ENCODE measurements at places on chromosomes 12 and 14.

GRCh38 chr14:28953973-28954372 lies 187.4 kb downstream of the FOXG1 start:
- no peak for DNase-seq

DNA sequence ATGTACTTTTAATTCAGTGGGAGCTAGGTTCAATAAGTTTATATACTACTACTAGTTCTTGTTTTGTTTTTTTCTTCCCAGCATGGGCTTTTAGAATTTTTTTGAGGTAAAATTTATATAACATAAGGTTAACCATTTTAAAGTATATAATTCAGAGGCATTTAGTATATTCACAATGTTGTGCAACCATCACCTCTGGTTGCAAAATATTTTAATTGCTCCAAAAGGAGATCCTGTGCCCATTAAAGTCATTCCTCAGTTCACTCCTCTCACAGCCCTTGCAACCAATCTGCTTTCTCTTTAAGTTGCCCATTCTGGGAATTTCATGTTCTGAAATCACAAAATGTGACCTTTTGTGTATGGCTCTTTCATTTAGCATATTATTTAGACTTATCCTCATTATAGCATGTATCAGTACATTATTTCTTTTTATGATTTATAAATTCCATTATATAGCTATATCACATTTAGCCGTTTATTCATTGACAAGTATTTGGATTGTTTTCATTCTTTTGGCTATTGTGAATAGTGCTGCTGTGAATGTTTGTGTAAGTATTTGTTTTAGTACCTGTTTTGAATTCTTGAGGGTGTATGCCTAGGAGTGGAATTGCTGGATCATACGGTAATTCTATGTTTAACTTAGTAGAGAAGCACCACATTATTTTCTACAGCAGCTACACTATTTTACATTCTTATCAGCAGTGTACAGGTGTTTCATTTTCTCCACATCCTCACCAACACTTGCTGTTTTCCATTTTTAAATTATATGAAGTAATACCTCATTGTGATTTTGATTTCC lies 59.1 kb downstream of the ARHGAP5 start:
- DNase-seq = no peak

- DNase-seq = no peak
Measured at GRCh38 chr14:88209273-88209672, 113.8 kb downstream of the KCNK10 start.

GRCh38 chr12:9794484-9795093 lies 32.7 kb upstream of the KLRF1 start:
- no peak for DNase-seq

GRCh38 chr12:118982302-118982701 lies 961 bp downstream of the SRRM4 start:
- no peak for DNase-seq

DNA sequence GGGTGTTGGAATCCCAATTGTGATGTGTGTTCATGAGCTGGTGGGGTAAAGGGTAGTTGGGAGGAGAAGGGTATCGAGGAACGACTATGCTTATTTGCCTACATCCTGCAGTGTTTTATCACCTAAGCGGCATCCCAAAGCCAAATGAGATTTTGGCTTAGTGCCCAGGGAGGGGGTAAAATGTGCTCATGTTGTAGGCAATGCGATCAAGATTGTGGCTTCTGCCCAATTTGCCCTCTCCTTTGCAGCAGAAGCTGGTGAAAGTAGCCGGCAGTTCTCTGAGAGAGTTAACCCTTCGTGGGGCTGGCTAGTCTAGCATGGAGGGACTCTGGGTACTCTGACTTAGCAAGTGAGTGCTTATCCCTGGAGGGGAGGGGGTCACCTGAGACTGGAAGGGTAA lies 753 bp downstream of the RPH3A start:
- no peak for DNase-seq

DNA sequence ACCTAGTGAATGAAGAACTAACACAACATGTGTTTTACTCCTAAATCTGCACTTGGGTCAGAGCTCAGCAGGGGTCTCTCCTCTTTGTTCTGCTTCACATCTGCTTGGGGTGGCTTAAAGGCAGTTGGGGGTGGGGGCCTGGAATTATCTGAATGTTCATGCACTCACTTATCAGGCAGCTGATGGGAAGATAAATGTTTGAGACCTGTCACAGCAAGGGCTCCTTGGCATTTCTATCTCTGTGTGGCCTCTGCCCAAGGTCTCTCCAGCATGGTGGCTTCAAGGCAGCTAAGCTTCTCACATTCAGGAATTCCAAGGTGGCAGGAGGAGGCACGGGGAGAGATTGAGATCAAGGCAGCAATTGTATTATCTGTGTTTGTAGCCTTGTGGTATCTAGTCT lies 6.4 kb upstream of the HMGA2 start:
- no peak for DNase-seq

GRCh38 chr14:31867570-31867969 lies 209.5 kb upstream of the ARHGAP5 start:
- no peak for DNase-seq

GRCh38 chr12:31492599-31493196 lies 98.2 kb downstream of the DENND5B start:
- DNase-seq = no peak

- no peak for DNase-seq
Measured at GRCh38 chr12:8499616-8500015, 13.7 kb upstream of the CLEC4D start.

DNA sequence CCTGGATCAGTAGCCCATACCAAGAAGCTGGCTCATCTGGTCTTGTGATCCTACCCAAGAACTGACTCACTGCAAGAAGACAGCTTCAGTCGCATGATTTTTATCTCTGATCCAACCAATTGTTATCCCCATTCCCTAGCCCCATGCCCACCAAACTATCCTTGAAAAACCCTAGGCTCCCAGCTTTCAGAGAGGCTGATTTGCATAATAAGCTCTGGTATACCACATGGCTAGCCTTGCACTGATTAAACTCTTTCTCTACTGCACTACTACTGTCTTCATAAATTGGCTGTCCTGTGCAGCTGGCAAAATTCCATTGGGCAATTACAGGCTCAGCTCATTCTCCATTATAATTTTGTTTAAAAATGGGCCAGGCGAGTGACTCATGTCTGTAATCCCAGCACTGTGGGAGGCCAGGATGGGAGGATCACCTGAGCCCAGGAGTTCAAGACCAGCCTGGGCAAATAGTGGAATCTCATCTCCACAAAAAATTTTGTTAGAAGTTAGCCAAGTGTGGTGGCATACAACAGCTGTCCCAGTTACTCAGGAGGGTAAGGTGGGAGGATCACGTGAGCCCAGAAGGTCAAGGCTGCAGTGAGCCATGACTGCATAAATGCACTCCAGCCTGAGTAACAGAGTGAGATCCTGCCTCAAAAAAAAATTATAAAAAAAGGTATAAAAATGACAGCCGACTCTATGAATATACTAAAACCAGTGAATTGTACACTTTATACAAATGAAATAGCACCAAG lies 76.7 kb upstream of the EIF5 start:
- no peak for DNase-seq

- no peak for DNase-seq
Measured at GRCh38 chr14:60862283-60862682, 118.6 kb downstream of the TRMT5 start.

DNA sequence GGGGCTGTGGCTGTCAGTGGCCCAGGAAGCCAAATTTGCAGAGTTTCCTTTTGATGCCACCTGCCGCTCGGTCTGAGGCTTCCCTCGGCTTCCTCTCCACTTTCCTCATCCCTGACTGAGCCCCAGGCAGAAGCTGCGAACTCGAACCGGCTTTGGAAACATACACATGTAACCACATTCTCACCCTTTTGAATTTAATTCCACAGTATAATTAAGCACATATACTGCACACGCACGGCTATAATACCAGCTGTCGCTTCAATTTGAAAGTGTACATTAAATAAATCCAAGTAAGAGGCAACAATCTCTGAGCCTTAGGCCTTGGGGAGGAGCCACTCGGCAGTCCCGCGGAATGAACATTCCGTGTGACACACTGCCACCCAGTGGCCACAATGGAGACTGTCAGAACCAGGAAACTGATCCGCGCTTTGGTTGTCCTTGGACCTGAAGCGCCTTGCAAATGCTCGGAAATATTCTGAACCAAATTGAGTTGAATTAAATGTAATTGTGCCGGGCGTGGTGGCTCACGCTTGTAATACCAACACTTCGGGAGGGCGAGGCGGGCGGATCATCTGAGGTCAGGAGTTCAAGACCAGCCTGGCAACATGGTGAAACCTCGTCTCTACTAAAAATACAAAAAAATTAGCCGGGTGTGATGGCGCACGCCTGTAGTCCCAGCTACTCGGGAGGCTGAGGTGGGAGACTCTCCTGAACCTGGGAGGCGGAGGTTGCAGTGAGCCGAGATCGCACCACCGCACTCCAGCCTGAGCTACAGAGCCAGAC lies 117.9 kb upstream of the TMPO start:
- DNase-seq = peak; percentile 83
